ENCODE measurements at places on chromosomes 7 and 10.

DNA sequence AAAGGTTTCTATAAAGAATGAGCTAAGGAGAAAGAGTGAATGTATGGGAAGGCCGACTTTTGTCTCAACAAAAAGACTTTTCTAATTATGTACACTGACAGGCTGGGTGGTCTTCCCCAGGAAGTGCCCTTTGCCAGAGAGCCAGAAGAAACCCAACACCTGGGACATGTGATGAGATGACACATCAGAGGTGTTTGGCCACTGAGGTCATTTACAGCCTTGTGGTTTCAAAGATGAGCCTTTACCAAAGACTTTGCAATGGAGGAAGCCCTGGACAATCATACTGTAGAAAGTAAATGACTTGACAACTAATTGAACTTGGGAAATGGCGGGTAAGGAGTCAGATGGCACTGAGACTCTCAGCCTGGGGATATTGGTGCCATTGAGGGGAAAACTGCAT, 3.4 kb upstream of the NRG3 start:
- no peak for DNase-seq

- no peak for DNase-seq
These were observed 598.8 kb downstream of the SUGCT start for GRCh38 chr7:40733578-40733977.

DNA sequence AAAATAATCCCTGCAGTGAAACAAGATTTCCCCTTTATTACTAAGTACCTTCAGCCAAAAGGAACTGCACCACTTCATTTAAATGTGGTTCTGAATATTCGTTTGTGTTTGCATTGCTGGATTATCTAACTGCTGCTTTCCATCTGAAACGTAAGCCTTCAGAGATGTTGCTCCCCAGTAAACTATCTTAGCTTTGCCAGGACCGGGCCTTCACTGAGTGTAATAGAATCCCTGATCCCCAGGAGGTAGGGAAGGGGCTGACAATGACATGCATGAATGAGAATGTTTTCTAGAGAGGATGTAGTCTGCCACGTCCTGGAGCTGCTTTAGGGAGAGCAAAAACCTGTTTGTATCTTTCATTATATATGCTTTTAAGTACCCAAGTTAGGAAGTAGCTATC, 19.5 kb upstream of the INSYN2A start:
- DNase-seq = no peak

GRCh38 chr10:118501637-118502440, 93.6 kb downstream of the PRLHR start:
- peak; percentile 61 for DNase-seq

DNA sequence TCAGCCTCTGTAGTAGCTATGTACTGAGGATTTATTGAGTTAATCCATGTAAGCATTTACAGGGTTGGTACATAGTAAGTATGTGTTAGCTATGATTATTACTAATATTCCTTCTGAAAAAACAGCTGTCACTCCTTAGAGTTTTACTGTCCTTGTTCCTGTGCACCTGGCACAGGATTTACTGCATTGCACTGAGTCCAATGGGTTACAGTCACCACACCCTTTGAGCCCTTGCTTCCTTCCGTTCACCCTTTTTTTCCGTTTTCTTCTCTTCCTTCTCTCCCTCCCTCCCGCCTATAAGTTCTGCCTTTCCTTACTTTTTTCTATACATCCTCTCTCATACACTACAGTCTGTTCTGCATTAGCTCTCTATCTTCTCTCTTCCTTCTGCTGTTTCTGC, 12.5 kb upstream of the CDK6 start:
- no peak for DNase-seq
